ENCODE measurements at places on chromosomes 1 and 21. TPM values are rescaled to one million over a fixed set of nuclear protein-coding genes. Genes with fewer than 3 reads are reported as not detected.
A peak's percentile ranks its signal among the peaks of the same experiment; 100 is the strongest.

DNA sequence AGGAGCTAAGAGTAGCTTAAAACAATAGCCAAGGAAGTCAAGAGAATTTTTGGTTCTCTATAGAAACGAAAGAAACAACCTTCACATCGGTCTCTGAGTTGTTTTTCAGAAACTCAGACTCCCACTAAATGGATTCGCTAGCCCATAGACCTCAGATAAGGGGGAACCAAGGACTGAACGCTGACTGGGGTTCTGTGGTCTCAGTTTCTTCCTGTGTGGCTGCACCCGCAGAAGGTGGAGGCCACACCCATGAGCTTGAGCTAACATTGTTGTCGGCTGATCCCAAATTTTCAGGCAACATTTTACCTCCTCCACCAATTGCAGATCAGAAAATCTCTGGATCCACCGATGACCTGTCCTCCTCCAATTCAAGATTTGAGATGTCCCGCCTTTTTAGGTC lies 456.1 kb downstream of the AJAP1 start:
- H3K4me1 ChIP-seq, result no peaks in the 10 kb centered on the region
- no peak overlapping the region for H3K27ac ChIP-seq
- no peak overlapping the region for H3K4me3 ChIP-seq
- H3K36me3 ChIP-seq, result no peaks in the 10 kb centered on the region
- no peak for DNase-seq

- peaks cover 2% of the 10 kb centered on the region for H3K4me1 ChIP-seq
- DNase-seq, result no peak
- H3K27me3 ChIP-seq, result no peaks in the 10 kb centered on the region
- H3K36me3 ChIP-seq, result no peaks in the 10 kb centered on the region
- no peak overlapping the region for H3K27ac ChIP-seq
- H3K4me3 ChIP-seq, result no peak overlapping the region
These were observed 790 bp upstream of the UTS2 start for GRCh38 chr1:7853684-7854026.

- no peaks in the 10 kb centered on the region for H3K4me1 ChIP-seq
- H3K27ac ChIP-seq, result no peak overlapping the region
- H3K36me3 ChIP-seq, result no peaks in the 10 kb centered on the region
- no peaks in the 10 kb centered on the region for H3K27me3 ChIP-seq
These were observed 133.9 kb downstream of the LMX1A start for GRCh38 chr1:165222580-165222979.

- no peaks in the 10 kb centered on the region for H3K27me3 ChIP-seq
- DNase-seq, result peak; percentile 56
- H3K4me1 ChIP-seq, result peaks cover 5% of the 10 kb centered on the region
These were observed 1.1 kb downstream of the TBX19 start for GRCh38 chr1:168281603-168282325.

DNA sequence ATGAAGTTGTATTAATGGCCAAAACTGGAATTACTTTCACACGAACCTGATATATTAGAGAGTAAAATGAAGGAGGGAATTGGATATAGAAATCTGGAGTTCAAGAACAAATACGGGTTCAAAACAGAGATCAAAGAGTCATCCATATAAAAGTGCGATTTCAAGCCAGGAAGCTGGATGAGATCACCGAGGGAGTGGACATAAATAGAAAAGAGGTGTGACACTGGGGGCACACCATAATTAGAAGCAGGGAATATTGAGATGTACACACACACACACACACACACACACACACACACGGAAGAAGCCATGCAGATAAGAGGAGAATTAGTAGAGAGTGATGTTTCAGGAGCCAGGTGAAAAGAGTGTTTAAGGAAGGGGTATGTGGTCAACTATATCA lies 32.3 kb upstream of the PLD5 start:
- no peak for DNase-seq
- H3K27me3 ChIP-seq, result no peaks in the 10 kb centered on the region
- no peak overlapping the region for H3K4me3 ChIP-seq
- H3K4me1 ChIP-seq, result no peaks in the 10 kb centered on the region
- no peak overlapping the region for H3K27ac ChIP-seq

NEK2 gene
- total RNA-seq, result 45.6 TPM

- H3K4me3 ChIP-seq, result no peak overlapping the region
- no peaks in the 10 kb centered on the region for H3K36me3 ChIP-seq
- no peaks in the 10 kb centered on the region for H3K4me1 ChIP-seq
- DNase-seq, result no peak
- peaks cover 8% of the 10 kb centered on the region for H3K27me3 ChIP-seq
- no peak overlapping the region for H3K27ac ChIP-seq
These were observed 9.4 kb downstream of the TIAM1 start for GRCh38 chr21:31334648-31335121.

DNA sequence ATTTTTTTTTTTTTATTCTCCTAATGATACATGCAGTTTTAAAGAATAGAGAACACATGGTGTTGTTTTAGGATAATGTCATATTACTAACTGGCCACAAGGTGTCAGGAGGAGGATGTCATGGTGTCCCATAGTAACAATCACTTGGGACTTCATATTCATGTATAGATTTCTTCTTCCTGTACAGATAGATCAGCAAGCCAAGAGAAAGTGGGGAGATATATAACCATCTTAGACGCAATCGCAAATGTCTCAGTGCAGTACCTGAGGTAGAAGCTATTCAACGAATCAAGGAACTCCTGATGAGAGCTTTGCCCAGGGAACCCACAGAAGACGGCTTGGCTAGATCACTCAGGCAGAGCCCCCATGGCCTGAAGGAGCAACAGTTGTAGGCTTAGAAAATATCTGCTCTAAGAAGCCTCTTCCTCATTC lies 12.3 kb downstream of the OR2T11 start:
- DNase-seq, result peak; percentile 9
- no peak overlapping the region for H3K4me3 ChIP-seq
- no peaks in the 10 kb centered on the region for H3K27me3 ChIP-seq
- H3K27ac ChIP-seq, result no peak overlapping the region
- no peaks in the 10 kb centered on the region for H3K4me1 ChIP-seq
- H3K36me3 ChIP-seq, result no peaks in the 10 kb centered on the region

DNA sequence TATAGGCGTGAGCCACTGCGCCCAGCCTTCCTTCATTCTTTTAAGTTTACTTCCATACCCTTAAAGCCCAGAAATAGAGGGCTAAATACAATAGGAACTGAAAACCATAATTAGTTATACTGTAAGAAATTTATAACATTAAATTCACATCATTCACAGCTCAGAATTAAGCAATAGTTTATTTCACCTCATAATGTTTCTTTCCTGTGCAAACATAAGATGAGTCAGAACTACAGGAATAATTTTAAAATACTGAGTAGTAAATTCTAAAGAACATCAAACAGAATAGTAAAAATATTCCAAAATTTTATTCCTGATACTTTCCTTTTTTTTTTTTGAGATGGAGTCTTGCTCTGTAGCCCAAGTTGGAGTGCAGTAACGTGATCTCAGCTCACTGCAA lies 24.1 kb downstream of the POGZ start:
- peaks cover 24% of the 10 kb centered on the region for H3K36me3 ChIP-seq
- H3K4me1 ChIP-seq, result no peaks in the 10 kb centered on the region
- DNase-seq, result no peak
- no peak overlapping the region for H3K27ac ChIP-seq
- H3K4me3 ChIP-seq, result no peak overlapping the region

- DNase-seq, result no peak
- H3K27ac ChIP-seq, result no peak overlapping the region
- H3K4me1 ChIP-seq, result peaks cover 28% of the 10 kb centered on the region
- no peaks in the 10 kb centered on the region for H3K27me3 ChIP-seq
- no peaks in the 10 kb centered on the region for H3K36me3 ChIP-seq
- H3K4me3 ChIP-seq, result no peak overlapping the region
These were observed 3.8 kb downstream of the QSOX1 start for GRCh38 chr1:180158149-180159147.

DNA sequence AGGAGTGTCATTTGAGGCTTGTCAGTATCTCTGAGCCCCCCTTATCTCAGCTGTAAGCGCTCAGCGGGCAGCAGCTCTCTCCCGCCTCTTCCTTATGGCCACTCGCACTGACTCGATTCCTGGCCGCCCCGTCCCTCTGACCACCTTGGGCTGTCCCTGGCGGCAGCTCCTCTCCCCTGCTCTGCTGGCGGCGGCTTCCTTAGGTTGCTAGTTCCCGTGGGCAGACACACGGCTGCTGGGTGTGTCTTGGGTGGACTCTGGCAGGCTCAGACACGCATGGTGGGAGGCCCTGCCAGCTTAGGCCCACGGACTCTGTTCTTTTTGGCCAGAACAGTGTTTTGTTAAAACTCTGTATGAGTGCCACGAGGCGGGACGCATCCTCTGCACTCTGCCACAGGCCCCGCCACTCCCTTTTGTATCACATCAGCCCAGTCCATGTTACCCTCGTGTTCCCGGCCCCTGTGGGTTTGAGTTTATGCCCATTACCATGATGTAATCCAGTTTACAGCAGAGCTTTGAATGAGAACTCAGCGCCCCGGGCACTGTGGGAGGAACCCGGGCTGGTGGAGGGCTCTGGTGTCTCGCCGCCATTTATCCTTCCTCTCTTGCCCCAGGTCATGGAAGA lies 45.9 kb downstream of the COQ8A start:
- peaks cover 48% of the 10 kb centered on the region for H3K36me3 ChIP-seq
- H3K27ac ChIP-seq, result no peak overlapping the region
- peaks cover 55% of the 10 kb centered on the region for H3K4me1 ChIP-seq

GRCh38 chr21:39661121-39661520 lies 48.4 kb downstream of the B3GALT5 start:
- peaks cover 55% of the 10 kb centered on the region for H3K27me3 ChIP-seq
- no peak overlapping the region for H3K4me3 ChIP-seq
- no peak overlapping the region for H3K27ac ChIP-seq
- no peak for DNase-seq
- H3K36me3 ChIP-seq, result no peaks in the 10 kb centered on the region

DNA sequence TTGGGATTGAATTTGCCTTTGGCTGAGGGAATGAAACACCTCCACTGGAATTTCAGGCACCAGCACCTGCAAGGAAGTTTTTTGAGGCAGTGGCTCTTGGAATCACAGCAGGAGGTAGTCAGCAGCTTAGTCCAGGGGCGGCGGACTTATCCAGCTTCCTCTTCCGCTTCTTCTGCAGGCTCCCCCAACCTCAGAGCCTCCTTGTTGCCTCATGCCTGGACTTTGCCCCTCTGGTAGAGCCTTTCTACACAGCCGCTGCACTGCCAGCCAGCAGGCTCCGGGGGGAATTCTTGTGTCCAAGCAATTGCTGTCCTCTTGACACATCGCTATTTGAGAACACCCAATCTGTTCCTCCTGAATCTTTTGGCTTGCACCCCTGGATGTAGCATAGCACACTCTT lies 4.4 kb upstream of the RHEX start:
- H3K27me3 ChIP-seq, result peaks cover 24% of the 10 kb centered on the region
- no peaks in the 10 kb centered on the region for H3K4me1 ChIP-seq
- H3K4me3 ChIP-seq, result no peak overlapping the region
- DNase-seq, result no peak
- no peak overlapping the region for H3K27ac ChIP-seq

ANKRD35 gene
- total RNA-seq, result not detected

TAS1R3 gene
- 0.07 TPM for total RNA-seq

DNA sequence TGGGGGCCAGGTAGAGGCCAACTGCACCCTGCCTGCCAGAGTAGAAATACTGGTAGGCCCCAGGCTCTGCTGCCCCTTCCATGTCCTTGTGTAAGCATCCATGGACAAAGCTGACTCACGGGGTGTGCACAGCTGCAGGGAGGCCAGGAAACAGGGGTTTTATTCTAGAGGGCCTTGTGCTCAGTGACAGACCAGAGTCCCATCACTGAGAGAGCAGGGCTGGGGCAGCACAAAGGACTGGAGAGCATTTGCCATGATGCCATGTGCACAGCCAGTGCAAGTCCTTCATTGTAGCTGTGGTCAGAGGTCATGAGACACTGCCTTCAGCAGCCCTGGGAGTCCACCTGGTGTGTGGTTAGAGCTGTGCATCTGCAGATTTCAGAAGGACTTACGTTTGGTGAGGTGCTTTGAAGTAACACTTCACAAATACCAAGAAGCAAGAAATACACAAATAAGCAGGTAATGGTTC lies 8.1 kb downstream of the ARF1 start:
- H3K27ac ChIP-seq, result no peak overlapping the region
- no peak overlapping the region for H3K4me3 ChIP-seq
- no peaks in the 10 kb centered on the region for H3K27me3 ChIP-seq
- peaks cover 34% of the 10 kb centered on the region for H3K4me1 ChIP-seq
- H3K36me3 ChIP-seq, result peaks cover 93% of the 10 kb centered on the region
- DNase-seq, result no peak

DDI2 gene
- 50.1 TPM for total RNA-seq

DNA sequence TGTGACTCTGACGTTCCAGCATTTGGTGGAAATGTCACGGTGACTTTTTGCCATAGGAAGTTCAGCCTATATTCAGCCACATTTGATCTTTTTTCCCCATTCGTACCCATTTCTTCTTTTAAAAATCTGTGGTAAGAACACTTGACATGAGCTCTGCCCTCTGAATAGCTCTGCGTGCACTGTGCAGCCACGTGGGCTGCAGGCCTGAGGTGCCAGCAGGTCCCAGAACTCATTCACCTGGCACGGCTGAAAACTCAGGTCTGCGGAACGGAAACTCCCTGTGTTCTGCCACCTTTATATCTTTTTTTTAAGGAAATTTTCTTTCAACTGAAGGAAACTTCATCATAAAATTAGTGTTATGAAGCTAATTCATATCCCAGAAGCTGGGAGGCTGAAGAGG lies 28.6 kb downstream of the CEP104 start:
- H3K36me3 ChIP-seq, result peaks cover 84% of the 10 kb centered on the region
- H3K27me3 ChIP-seq, result no peaks in the 10 kb centered on the region
- no peak overlapping the region for H3K4me3 ChIP-seq
- H3K27ac ChIP-seq, result no peak overlapping the region

GUCA2B gene
- total RNA-seq, result not detected

DNA sequence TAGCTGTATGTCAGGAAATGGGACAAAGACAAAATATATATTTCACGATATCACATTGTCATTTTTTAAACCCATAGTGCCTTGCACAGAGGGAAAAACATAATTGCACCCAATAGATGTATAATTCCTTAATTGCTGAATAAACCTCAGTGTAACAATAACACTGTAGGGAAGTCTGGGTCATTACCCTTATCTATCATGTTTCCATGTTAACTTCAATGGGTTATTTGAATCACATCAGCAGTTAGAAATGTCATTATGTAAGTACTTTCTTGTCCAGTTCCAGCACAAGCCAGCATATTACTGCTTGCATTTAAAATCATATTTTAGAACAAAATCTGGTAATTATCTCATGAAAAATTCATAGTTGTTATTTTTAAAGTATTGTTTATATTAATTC lies 222.7 kb downstream of the HMCN1 start:
- H3K4me1 ChIP-seq, result no peaks in the 10 kb centered on the region
- no peaks in the 10 kb centered on the region for H3K36me3 ChIP-seq
- H3K27ac ChIP-seq, result no peak overlapping the region
- no peak for DNase-seq
- H3K4me3 ChIP-seq, result no peak overlapping the region
